ENCODE measurements at places on chromosomes 11 and 22. TPM values are rescaled to one million over a fixed set of nuclear protein-coding genes. Genes with fewer than 3 reads are reported as not detected.

The OR52I1 gene
- not detected for total RNA-seq

DNA sequence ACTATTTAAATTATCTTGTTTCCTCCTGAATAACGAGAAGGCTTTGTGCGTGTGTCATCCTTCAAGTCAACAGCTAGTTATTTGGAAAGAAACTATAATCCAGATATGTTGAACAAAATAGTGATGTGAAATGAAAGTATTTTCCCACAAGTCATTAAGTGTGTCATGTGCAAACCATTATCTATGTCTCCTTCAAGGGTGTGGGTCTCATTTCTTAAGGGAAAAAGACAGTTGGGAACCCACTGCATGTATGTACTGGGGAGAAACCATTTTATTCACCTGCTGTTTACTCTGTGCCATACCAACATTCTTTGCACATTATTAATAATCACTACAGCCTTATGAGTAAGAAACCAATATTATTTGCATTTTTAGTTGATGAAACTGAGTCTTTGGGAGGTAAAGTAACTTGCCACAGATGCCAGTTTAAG is 145.3 kb upstream of the CTSC start:
- H3K27ac ChIP-seq: no peak overlapping the region
- no peak for DNase-seq

DNA sequence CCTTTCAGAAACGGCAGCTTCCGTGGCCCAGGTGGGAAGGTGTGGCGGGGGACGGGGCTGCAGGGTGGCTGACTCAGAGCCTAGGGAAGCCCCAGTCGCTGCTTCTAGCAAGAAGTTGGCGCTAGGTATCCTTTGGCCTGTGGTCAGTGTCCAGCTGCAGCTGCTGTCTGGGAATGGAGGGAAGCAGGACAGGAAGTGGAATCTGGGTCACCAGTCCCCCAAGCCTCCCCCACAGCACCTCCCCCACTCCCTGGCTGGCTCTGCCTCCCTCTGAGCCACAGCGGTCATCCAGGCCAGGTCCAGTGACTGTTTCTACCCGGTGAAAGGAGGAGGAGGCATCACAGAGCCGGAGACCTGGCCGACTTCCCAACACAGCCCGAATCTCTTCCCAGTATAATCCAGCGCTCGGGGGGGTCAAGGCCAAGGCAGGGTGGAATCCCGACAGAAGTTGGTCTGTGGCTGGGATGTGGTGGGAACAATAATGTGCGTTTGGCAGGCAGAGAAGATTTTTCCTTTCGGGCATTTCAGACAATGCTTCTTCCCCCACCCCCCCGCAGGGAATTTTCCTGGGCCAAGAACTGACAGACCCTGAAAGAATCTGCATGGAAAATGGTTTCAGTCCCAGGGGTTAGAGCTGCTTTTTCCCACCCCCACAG is 45.1 kb downstream of the C11orf96 start:
- no peaks in the 10 kb centered on the region for H3K4me1 ChIP-seq
- no peak overlapping the region for H3K4me3 ChIP-seq
- no peak for DNase-seq
- no peak overlapping the region for H3K27ac ChIP-seq

The FXYD6 gene
- 0.11 TPM for total RNA-seq

The SLN gene
- total RNA-seq: not detected

GRCh38 chr22:37632174-37633088 is 7.0 kb upstream of the SH3BP1 start:
- H3K36me3 ChIP-seq: no peaks in the 10 kb centered on the region
- DNase-seq: no peak
- H3K27me3 ChIP-seq: no peaks in the 10 kb centered on the region
- peaks cover 77% of the 10 kb centered on the region for H3K4me1 ChIP-seq

DNA sequence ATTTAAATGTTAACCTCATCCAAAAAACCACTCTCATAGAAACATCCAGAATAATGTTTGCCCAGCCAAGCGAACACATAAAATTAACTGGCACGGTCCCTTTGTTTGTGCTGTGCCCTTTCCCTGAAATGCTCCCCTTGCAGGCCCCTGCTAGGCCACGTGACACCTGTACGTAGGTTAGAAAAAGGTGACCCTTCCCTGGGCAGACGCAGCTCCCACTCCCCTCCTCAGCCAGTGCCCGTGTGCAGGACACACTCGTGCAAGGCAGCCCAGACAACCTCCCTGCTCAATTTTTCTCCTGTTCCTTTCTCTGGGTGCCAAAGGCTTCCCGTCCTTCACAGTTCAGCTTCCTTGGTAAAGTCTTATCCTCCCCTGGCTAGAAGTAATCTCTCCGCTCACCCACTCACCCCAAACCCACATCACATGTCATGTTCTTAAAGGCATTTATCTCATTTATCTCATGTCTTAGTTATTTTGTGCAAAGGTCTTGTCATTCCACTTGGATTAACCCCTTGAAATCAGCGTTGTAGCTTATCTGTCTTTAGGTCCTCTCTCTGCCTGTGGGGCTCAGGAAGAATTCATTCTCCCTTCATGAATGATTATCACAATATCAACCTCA is 20.7 kb downstream of the FAM83F start:
- no peak overlapping the region for H3K4me3 ChIP-seq
- H3K4me1 ChIP-seq: peaks cover 2% of the 10 kb centered on the region
- DNase-seq: no peak
- no peaks in the 10 kb centered on the region for H3K27me3 ChIP-seq
- no peaks in the 10 kb centered on the region for H3K36me3 ChIP-seq

- no peaks in the 10 kb centered on the region for H3K36me3 ChIP-seq
- H3K4me1 ChIP-seq: no peaks in the 10 kb centered on the region
- no peak overlapping the region for H3K4me3 ChIP-seq
Measured at GRCh38 chr11:101474666-101475065, 109.1 kb downstream of the TRPC6 start.

GRCh38 chr11:30270671-30271070 is 39.9 kb downstream of the FSHB start:
- no peak overlapping the region for H3K27ac ChIP-seq
- H3K27me3 ChIP-seq: no peaks in the 10 kb centered on the region
- no peak for DNase-seq
- no peaks in the 10 kb centered on the region for H3K4me1 ChIP-seq

DNA sequence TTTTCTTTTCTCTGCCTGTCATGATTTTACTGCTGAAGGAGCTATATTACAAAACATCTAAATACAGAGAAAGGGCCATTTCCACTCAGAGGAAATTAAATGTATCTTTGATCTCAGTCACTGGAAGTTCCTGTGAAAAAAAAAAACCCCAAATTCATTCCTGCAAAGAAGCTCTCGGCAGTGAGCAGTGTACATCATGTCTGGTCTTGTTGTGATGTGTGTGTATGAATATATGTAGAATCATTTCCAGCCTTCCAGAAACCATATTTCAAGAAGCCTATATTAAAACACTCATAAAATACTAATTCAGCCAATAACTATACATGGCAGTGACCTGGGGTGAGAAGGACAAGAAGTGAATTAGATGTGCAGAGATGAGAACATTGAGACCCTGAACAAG is 393.2 kb upstream of the TENM4 start:
- H3K4me1 ChIP-seq: no peaks in the 10 kb centered on the region
- no peak overlapping the region for H3K27ac ChIP-seq
- H3K4me3 ChIP-seq: no peak overlapping the region
- H3K27me3 ChIP-seq: no peaks in the 10 kb centered on the region

DNA sequence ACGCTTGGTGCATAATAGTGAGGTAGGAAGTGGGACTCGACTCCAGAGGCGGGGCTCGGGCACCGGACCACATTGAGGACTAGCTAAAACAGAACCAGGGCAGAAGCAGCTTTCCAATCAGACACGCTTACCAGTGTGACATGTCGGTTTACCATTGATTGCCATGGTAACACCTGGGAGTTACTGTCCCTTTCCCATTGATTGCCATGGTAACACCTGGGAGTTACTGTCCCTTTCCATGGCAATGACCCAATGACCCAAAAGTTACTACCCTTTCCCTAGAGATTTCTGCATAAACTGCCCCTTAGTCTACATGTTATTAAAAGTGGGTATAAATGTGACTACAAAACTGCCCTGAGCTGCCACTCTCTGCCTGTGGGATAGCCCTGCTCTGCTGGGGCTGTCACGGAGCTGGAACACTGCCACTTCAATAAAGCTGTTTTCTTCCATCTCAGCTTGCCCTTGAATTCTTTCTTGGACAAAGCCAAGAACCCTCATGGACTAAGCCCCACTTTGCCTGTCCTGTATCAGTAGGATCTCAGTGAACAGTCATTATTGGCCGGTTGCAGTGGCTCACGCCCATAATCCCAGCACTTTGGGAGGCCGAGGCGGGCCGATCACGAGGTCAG is 77.4 kb upstream of the CRYBB3 start:
- H3K36me3 ChIP-seq: no peaks in the 10 kb centered on the region
- no peak for DNase-seq
- no peaks in the 10 kb centered on the region for H3K27me3 ChIP-seq
- no peak overlapping the region for H3K27ac ChIP-seq

DNA sequence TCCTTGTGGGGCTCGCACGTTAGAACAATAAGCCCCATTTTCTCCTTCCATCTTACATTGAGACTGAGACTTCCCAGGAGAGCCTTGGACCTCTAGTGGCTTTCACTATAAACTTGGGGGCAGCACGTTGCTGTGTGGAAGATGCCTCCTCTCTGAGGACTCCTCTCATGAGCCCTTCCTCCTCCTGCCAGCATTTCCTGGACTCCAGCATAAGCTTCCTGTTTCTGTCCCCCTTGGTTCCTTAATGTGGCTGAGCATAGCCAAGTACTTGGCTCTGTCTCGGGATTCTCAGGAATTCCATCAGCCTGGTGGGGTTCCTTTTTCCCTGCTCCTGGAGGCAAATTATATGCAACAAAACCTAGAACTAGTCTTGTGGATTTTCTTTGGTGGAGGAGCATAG is 38.8 kb upstream of the UBASH3B start:
- no peaks in the 10 kb centered on the region for H3K4me1 ChIP-seq
- no peak for DNase-seq
- H3K36me3 ChIP-seq: no peaks in the 10 kb centered on the region
- H3K27ac ChIP-seq: no peak overlapping the region
- no peak overlapping the region for H3K4me3 ChIP-seq

The ZC3H7B gene
- total RNA-seq: 58.9 TPM

The RAB36 gene
- total RNA-seq: 0.93 TPM

Measured in CD8-positive, alpha-beta memory T cell (primary cell).